GM23338 (cell line): ENCODE measurements at places on chromosomes 11 and 22.

- DNase-seq = no peak
Observed at GRCh38 chr11:76811259-76811658, 28.1 kb downstream of the TSKU start.

DNA sequence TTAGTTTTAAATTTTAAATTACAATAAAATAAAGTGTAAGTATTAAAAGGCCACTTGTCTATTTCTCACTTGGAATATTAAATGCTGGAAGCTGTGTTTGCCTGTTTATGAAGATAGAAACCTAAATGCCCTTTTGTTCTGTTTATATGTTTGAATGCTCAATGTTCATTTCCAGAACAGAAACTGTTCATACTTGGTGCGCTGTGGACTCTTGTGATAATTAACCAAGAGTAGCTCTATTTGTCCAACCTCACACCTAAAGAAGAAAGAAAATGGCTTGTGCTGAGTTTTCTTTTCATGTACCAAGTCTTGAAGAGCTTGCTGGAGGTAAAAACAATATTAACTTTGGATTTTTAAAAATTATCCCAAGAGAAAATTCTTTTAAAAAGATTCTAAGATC, 5.7 kb downstream of the C11orf54 start:
- no peak for DNase-seq

DNA sequence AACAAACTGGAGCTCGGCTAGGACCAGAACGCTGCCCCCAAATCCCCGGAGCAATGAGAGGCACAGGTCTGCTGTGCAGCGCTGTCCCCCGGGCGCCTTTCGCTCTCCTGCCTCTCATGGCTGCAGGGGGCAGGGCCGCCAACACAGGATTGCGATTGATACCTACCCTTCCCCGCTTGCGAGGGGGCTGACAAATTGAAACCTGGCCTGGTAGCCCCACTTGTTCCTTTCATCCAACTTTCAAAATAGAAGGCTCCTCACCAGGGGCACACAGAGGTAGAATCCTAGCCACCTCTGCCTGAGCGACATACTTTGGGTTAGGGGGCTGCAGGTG, 642 bp upstream of the CASTOR1 start:
- DNase-seq = peak; percentile 75

DNA sequence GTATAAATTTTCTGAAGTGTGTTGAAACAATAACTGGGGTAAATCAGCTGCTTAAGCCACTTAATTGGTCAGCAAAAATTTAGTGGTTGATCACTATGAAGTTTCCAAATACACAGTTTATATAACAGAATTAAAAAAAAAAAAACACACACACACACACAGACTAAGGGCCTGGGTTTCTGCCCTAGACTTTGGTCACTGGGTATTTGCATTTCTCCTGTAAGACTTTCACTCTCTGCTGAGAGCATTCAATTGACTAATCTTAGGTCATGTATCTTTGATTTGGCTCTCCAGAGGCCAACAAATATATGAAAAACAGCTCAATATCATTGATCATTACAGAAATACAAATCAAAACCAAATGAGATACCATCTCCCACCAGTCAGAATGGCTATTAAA, 214.3 kb downstream of the KCNA4 start:
- DNase-seq = no peak
